Activated naive CD4-positive, alpha-beta T cell treated with anti-CD3 and anti-CD28 coated beads for 36 hours (primary cell): ENCODE measurements at places on chromosomes 11 and 22. TPM values are rescaled to one million over a fixed set of nuclear protein-coding genes. Genes with fewer than 3 reads are reported as not detected.
A peak's percentile ranks its signal among the peaks of the same experiment; 100 is the strongest.

GRCh38 chr11:118171269-118172062 is 5.0 kb downstream of the SCN2B start:
- peak; percentile 84 for DNase-seq

DNA sequence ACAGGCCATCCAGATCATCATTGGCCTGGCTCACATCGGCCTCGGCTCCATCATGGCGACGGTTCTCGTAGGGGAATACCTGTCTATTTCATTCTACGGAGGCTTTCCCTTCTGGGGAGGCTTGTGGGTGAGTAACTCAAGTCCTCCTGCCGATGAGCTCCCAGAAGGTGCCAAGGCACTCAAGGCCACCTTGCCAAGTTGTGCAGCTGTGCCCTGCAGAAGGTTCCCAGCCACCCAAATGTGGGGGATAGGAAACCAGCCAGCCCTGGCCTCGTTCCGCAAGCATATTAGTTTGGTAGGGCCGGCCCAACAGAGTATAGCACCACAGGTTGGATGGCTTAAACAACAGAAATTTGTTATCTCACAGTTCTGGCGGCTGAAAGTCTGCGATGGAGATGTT is 4.0 kb downstream of the MS4A8 start:
- no peak for DNase-seq

DNA sequence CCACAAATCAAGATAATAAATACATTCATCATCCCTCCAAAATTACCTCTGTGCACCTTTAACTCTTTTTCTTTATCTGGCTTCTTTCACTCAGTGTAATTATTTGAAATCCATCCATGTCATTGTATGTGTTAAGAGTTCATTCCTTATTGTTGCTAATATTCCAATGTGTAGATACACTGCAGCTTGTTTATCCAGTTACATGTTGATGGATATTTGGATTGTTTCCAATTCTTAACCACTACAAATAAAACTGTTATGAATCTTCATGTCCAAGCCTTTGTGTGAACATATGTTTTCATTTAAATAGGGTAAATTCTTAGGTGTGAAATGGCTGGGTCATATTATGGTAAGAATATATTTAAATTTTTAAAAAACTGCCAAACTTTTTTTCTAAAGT is 323.3 kb upstream of the NCAM1 start:
- DNase-seq: no peak

- DNase-seq: no peak
Measured at GRCh38 chr11:105244160-105244825, 104.7 kb upstream of the CARD18 start.

- no peak for DNase-seq
Measured at GRCh38 chr11:41403458-41403857, 56.0 kb downstream of the LRRC4C start.

Gene DCHS1
- 0.88 TPM for total RNA-seq

DNA sequence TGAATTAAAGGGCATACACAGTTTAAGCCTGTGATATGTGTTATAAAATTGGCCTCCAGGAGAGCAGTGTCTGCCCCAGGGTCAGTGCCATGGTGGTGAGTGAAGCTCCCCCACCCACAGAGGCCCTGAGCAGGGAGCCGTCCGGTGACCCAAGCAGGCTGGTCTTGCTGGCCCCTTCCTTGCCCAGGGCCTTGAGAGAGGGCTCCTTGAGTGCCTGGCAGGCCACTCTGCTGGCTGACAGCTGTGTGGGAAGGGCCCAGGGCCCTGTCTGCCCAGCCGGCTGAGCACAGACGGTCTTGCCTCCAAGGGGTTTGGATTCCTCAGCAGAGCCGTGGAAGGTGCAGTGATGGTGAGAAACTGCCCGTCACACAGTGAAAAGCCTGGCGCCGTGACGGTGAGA is 25.9 kb downstream of the PTDSS2 start:
- no peak for DNase-seq

Gene C11orf42
- total RNA-seq: not detected

DNA sequence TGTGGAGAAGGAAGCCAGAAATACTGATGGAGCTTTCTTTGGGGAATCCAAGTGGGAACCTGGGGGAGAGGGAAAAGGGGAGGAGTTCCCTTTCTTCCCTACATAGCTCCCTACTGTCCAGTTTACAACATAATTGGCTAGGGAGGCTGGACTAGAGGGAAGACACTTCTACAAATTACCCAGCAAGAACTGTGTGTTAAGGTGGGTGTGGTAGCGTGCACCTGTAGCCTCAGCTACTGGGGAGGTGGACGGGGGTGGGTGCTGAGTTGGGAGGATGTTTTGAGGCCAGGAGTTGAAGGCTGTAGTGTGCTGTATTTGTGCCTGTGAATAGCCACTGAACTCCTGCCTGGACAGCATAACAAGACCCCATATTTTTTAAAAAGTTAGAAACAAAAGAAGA is 74.0 kb downstream of the NAV2 start:
- no peak for DNase-seq

DNA sequence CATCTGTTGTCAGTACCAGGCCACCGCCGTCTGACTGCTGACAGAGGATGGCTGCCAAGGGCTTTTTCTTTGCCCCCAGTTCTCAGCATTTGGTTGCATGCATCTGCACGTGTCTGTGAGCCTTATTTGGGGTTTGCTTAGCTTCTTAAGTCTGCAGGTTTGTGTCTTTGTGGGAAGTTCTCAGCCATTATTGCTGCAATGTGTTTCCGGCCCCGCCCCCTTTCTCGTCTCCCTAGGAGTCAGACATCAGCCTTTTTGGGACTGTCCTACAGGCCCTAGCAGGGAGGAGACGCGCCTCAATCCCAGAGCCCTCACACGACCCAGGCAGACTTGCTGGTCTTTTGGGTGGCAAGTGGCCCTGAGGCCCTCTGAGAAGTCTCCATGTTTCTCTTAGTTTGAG is 8.0 kb downstream of the MOB2 start:
- no peak for DNase-seq

Gene KRTAP5-9
- not detected for total RNA-seq

- DNase-seq: no peak
Measured at GRCh38 chr22:46620588-46621242, 529 bp downstream of the GRAMD4 start.

Gene TRPC6
- not detected for total RNA-seq

- DNase-seq: peak; percentile 10
Measured at GRCh38 chr11:58505849-58506248, 2.1 kb downstream of the OR5B21 start.

Gene SAA4
- not detected for total RNA-seq

Gene BTG4
- total RNA-seq: not detected

Gene OR52E8
- total RNA-seq: not detected

GRCh38 chr11:117081908-117082307 is 16.3 kb downstream of the SIK3 start:
- no peak for DNase-seq

Gene NLRP14
- not detected for total RNA-seq

DNA sequence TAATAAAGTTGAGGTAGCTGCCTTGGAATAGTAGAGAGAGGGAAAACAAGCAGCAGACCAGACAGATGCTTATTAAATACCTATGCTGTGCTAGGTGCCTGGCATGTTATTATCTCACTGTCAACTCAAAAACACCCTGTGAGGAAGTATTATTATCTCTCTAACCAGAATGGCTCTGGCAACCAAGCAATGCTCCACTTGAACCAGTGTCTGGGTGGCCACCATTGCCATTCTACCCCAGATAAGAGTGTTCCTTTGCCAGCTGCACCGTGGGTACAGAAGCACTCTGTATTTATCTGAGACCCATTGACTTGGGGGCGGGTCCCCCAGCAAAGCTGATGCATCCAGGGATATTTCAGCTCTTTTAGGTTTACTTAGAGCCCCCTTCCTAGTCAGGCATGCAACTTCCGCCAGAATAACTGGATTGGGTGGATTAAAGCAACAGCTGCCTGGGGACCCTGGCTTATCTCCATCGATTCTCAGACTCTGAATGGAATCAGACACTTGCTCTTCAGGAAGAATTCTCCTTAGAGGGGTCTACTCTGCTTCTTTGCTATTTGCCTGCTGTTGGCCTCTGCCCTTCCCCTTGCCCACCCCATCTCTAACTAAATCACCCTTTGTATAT is 49.1 kb downstream of the RCN1 start:
- no peak for DNase-seq

- DNase-seq: no peak
Measured at GRCh38 chr11:134907636-134908035, 495.6 kb upstream of the B3GAT1 start.
